ENCODE measurements at places on chromosomes 16 and 17.
A peak's percentile ranks its signal among the peaks of the same experiment; 100 is the strongest.

DNA sequence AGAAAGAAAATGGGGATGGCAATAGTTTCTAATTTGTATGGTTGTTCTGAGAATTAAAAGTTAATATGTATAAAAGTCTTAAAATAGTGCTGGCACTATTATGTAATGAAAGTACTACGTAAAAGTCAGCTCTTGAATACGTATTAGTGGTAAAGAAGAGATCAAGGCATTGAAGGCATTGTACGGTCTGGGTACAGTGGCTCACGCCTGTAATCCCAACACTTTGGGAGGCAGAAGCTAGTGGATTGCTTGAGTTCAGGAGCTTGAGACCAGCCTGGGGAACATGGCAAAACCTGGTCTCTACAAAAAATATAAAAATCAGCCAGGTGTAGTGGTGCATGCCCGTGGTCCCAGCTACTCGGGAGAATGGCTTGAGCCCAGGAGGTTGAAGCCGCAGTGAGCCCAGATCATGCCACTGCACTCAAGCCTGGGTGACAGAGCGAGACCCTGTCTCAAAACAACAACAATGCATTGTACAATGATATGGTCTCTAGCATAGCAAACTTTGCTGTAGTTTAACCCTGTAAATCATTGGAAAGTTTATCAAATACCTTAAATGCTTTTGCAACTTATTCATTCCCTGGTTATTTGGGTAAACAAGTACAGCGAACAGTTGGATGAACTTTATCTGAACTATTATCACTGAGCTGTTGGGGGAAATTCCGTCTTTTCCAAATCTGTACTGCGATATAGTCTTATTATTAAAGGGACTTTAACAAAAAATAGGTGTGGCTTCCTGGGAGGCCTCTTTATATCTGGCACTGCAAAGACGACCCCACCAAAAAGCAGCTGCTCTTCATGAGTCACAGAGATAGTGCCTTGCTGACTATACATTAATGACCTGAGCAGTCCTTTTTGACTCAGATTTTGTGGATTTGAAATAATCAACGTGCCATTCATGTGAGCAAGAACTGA is 73.6 kb downstream of the GPRC5B start:
- no peak for DNase-seq

- DNase-seq = no peak
These were observed 64.7 kb downstream of the SOX9 start for GRCh38 chr17:72185564-72185963.

GRCh38 chr17:78273813-78274212 is 42.4 kb downstream of the TMEM235 start:
- no peak for DNase-seq

DNA sequence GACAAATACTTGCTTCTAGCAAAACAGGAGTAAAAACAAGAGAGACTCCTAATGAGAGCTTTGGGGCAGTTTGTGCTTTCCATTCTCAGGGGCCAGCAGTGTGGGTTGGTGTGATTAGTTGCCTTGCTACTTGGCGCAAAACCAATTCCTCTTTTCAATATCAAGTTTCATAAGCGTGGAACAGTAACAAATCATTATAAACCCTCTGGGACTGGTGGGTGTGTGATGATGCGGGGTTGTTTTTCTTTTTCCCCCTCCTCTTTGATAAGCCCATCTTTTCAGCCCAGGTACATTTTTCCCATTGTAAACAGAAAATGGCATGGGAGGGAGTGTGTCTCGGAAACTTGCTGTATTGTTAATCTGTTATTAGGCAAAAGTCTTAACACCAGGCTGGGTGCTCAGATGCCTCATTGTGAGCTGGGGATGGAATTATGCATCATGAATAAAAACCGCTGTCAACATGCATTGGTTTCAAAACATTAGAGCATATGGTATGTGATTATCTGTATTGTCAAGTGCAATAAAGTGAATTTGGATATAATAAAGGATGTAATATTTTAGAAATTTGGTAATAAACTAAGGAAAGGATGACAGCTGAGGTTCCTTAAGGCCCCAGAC is 166.4 kb downstream of the CCDC182 start:
- no peak for DNase-seq

DNA sequence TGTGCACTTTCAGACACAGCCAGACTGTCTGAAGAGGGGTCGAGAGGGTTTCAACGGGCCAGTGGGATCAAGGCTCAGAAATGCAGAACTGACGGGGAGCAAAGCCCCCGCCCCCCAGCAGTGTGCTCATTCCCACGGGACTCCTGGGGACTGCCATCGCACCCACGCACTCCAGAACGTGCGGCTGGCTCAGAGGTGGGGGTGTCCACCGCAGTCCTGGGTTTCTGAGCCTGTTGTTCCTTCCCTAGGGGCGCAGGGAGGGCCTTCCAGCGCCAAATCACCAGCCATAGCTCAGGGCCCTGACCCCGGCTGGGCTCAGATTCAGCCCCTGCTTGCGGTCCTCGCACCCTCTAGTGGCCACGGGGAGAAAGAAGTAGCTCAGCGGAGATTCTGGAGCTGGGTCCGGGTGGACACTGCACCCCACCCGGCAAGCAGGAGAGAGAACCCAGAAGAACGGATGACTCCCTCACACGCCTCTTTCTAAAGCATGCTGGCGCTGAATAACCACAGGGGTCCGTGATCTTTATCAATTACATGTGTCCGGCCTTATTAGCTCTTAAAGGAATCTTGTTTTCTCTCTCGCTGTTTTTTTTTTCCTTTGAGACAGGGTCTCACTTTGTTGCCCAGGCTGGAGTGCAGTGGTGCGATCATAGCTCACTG is 45.0 kb upstream of the USP7 start:
- DNase-seq = no peak

- no peak for DNase-seq
These were observed 8.6 kb downstream of the C16orf96 start for GRCh38 chr16:4564661-4565267.

GRCh38 chr17:74259667-74260524 is 14.1 kb upstream of the DNAI2 start:
- DNase-seq = no peak

GRCh38 chr16:86836503-86837129 is 258.3 kb downstream of the FOXL1 start:
- peak; percentile 92 for DNase-seq

GRCh38 chr16:55499281-55499680 is 9.6 kb upstream of the LPCAT2 start:
- DNase-seq = no peak

DNA sequence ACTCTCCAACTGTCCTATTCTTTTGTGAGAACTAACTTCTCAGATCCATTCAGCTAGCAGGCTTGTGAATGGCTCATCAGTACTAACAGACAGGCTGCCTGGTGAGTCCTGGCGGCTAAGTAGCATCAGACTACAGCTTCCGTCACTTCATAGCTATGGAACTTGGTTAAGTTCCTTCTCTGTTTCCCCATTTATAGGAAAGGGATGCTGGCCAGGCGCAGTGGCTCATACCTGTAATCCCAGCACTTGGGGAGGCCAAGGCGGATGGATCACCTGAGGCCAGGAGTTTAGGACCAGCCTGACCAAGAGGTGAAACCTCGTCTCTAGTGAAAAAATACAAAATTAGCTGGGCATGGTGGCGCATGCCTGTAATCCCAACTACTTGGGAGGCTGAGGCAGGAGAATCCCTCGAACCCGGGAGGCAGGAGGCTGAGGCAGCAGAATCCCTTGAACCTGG is 49.9 kb upstream of the TANGO6 start:
- no peak for DNase-seq

GRCh38 chr16:69812688-69813014 is 50.5 kb downstream of the WWP2 start:
- DNase-seq = no peak

DNA sequence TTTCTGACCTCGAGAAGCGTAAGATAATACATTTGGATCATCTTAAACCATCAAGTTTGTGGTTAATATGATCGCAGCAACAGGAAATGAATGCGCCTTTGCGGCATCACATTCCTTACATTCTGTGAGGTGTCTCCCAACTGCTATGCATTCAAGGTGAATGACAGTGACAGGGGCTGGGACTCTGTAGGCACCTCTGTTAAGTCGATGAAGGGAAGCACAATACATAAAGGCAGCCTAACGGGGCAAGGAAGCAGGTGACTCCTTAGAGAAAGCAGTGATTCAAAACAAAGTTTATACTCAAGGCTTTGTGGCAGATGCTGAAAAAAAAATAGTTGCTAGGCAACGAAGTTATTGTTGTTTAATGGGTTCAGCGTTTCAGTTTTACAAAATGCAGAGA is 21.6 kb upstream of the EVPL start:
- no peak for DNase-seq

GRCh38 chr16:15616475-15617165 is 26.3 kb downstream of the MARF1 start:
- no peak for DNase-seq

DNA sequence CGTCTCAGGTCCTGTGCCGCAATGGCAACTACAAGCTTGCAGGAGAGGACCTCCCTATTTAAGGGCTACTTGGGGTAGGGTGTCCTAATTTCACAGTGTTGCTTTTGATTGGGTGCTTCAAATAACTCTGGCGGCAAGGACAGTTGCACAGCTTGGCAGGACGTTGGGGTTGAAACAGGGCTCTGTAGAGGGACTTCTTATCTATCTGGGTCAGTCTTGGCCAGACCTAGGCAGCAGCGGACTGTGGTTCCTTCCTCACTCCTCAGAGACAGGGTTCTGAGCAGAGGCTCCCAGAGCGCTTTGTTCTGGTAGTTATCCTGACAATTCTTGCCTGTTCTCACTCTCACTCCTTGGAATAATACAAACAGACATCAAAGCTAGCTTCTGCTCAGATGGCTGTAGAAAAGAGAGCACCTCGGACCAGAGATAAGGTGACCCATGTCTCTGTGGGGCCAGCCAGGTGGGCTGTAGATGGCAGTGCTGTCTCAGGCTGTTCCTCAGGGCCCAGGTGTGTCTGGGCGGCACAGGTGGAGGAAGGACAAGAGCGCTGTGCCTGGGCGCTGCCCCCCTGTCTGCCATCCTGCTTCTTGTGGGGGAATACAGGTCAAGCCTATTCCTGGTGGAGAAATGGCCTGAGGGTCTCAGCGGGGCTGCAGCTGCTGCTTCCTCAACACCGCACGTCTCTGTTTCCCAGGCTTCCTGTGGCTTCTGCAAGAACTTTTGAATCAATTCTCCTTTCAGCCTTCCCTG is 61.0 kb downstream of the PLD6 start:
- no peak for DNase-seq

DNA sequence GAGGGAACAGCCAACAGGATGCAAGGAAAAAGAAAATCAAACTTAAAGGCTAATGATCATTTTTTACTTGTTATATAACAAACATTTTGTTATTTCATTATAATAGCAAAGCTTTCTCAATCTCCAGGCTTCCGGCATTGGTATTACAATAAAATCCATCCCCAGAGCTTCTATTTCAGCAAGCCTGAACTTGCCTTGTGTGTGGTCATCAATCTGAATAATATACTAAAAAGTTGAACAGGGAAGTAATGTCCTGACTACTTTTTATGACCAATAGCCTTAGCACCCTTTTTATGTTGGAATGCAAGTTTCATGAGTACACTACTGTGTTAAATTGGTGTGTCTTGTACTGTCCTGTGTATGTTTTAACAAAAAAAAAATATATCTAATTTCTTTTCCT is 27.1 kb upstream of the VWA3A start:
- no peak for DNase-seq

GRCh38 chr17:51046514-51047384 is 73.9 kb downstream of the SPAG9 start:
- DNase-seq = peak; percentile 64

- DNase-seq = no peak
These were observed 26.3 kb upstream of the ETV4 start for GRCh38 chr17:43572368-43572980.
